ENCODE measurements at places on chromosomes 4 and X. TPM values are rescaled to one million over a fixed set of nuclear protein-coding genes. Genes with fewer than 3 reads are reported as not detected.

- peaks cover 3% of the 10 kb centered on the region for H3K27me3 ChIP-seq
- DNase-seq = no peak
- H3K4me3 ChIP-seq = no peak overlapping the region
- no peaks in the 10 kb centered on the region for H3K36me3 ChIP-seq
- no peaks in the 10 kb centered on the region for H3K4me1 ChIP-seq
These were observed 120.6 kb downstream of the SPRY1 start for GRCh38 chr4:123517176-123517575.

DNA sequence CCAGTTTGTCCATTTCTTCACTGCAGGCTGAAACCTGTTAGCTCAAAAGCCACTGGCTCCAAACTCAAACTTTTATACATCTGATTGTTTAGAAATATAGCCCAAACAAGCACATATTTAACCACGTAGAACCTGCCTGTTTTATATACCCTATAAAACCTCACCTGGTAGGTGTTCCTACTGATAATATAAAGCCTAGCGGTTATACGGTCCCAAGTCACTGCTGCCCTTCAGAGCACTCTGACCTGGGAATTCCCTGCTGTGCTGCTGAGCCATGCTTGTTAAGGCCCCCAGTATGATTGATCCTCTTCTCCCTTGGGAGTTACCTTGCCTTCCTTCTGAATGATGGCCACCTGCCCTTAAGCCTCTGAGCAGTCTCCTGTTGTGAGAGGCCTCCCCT, 432.8 kb upstream of the LCORL start:
- no peak for DNase-seq
- no peaks in the 10 kb centered on the region for H3K4me1 ChIP-seq
- H3K36me3 ChIP-seq = no peaks in the 10 kb centered on the region
- H3K4me3 ChIP-seq = no peak overlapping the region
- H3K27me3 ChIP-seq = peaks cover 4% of the 10 kb centered on the region
- H3K27ac ChIP-seq = no peak overlapping the region

DNA sequence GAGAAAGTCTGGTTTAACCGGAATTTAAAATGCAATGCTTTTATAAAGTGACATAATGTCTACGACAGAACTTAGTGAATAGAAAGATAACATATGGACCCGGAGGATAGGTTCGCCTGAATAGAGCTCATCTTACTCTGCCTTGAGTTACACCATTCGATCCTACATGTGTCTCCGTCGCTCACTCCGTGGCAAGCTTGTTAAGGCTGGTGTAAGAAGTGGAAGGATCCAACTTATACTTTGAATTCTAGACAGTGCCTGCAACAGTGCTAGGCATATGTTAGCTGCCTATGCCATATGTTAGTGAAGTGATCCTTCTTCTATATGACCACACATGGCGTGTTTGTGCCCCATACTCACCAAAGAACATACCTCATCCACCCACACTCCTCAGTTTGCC, 50.9 kb downstream of the SEL1L3 start:
- DNase-seq = no peak
- H3K27me3 ChIP-seq = no peaks in the 10 kb centered on the region
- H3K4me3 ChIP-seq = no peak overlapping the region
- no peaks in the 10 kb centered on the region for H3K4me1 ChIP-seq
- H3K27ac ChIP-seq = no peak overlapping the region

DNA sequence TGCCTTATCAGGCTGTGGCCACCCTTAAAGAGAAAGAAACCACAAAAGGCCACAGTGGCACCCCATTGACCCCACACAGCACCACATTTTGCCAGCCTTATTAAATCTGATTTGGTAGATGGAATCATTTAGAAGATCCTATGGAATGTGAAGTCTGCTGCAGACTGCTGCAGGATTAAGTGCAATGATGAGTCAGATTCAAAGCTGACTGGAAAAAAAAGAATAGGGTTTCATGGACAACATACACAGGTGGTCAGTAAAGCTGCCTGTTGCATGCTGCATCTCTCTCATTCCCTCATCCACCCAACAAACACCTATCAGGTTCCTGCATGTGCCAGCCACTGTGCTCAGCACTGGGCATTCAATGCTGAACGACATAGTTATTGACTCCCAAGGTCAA, 56.6 kb downstream of the CHST7 start:
- H3K4me1 ChIP-seq = peaks cover 32% of the 10 kb centered on the region
- no peak overlapping the region for H3K4me3 ChIP-seq
- no peaks in the 10 kb centered on the region for H3K27me3 ChIP-seq
- no peak overlapping the region for H3K27ac ChIP-seq
- H3K36me3 ChIP-seq = peaks cover 11% of the 10 kb centered on the region

DNA sequence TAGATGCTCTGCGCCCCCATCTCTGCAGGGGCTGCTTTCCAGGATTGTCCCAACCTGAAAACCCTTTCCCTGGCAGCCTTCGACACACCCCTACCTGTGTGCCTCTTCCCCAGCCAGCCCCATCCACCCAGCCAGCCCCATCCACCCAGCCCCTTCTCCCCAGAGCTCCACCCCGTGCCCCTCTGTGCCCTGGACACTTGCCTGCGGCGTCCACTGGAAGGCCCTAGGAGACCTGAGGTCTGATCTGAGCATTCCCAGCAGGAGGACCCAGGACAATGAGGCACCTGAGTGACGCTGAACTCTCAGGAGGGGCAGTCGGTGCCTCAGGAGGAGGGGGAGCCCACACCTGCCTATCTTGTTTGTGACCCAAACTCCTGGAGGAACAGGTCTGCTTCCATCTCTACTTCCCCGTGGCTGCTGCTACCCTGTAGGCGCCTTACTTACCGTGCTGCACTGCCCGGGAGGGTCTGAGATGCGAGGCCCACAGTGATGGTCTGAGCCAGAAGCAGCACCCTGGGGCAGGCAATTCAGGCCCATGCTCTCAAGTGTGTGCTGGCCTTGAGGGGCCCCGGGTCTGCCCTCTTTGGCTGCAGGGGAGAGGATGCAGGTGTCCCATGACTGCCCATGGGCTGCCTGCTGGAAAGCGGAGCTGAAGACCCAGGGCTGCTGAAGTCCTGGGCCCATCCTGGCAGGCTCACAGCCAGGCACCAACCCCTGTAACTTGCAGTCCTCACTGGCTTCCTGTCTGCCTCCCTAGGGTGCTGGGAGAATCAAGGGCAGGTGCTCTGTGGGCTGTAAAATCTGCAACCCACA, 4.9 kb downstream of the LRPAP1 start:
- H3K4me3 ChIP-seq = no peak overlapping the region
- H3K27ac ChIP-seq = no peak overlapping the region
- H3K4me1 ChIP-seq = peaks cover 30% of the 10 kb centered on the region
- no peaks in the 10 kb centered on the region for H3K27me3 ChIP-seq

- no peak overlapping the region for H3K27ac ChIP-seq
- no peak overlapping the region for H3K4me3 ChIP-seq
- H3K4me1 ChIP-seq = peaks cover 5% of the 10 kb centered on the region
- no peaks in the 10 kb centered on the region for H3K27me3 ChIP-seq
These were observed 2.8 kb upstream of the BEX3 start for GRCh38 chrX:103373581-103373980.

GRCh38 chr4:112802780-112803179, 165.8 kb downstream of the LARP7 start:
- DNase-seq = no peak
- no peak overlapping the region for H3K27ac ChIP-seq
- H3K4me1 ChIP-seq = no peaks in the 10 kb centered on the region
- no peaks in the 10 kb centered on the region for H3K36me3 ChIP-seq
- no peak overlapping the region for H3K4me3 ChIP-seq

DNA sequence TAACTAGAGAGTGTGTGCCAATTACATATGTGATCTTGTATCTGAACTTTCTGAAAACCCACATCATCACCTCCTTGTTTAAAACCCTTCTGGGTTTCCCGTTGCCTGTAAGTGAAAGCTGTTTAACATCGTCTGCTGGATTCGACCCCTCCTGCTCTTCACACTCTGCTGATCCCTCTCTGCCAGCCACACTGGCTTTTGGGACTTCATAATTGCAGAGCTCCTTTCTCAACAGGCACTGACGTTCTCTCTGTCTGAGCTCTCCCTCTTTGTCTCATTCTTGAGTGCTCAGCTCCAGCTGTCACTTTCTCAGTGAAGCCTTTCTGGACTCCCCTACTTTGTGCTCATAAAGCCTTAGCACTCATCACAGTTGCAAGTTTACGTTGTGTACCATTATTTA, 153.9 kb downstream of the CEP135 start:
- H3K27ac ChIP-seq = no peak overlapping the region
- H3K27me3 ChIP-seq = no peaks in the 10 kb centered on the region
- H3K4me1 ChIP-seq = no peaks in the 10 kb centered on the region
- no peak overlapping the region for H3K4me3 ChIP-seq
- no peaks in the 10 kb centered on the region for H3K36me3 ChIP-seq

- H3K36me3 ChIP-seq = no peaks in the 10 kb centered on the region
- no peak overlapping the region for H3K4me3 ChIP-seq
- H3K4me1 ChIP-seq = no peaks in the 10 kb centered on the region
These were observed 119.6 kb upstream of the LDB2 start for GRCh38 chr4:17018013-17018412.

- no peak overlapping the region for H3K27ac ChIP-seq
- H3K4me3 ChIP-seq = no peak overlapping the region
- no peaks in the 10 kb centered on the region for H3K36me3 ChIP-seq
- DNase-seq = no peak
- H3K4me1 ChIP-seq = no peaks in the 10 kb centered on the region
These were observed 29.0 kb downstream of the TFDP3 start for GRCh38 chrX:133189195-133189594.

DNA sequence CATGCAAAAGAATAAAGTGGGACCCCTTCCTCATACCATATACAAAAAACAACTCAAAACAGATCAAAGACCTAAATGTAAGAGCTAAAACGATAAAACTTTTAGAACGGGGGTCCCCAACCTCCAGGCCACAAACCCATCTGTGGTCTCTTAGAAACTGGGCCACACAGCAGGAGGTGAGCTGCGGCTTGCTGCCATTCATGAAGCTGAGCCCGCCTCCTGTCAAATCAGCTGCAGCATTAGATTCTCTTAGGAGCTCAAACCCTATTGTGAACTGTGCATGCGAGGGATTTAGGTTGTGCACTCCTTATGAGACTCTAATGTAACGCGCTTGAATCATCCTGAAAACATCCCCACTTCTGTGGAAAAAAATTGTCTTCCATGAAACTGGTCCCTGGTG, 7.0 kb upstream of the GATA1 start:
- no peaks in the 10 kb centered on the region for H3K27me3 ChIP-seq
- no peak overlapping the region for H3K27ac ChIP-seq
- DNase-seq = no peak
- H3K4me1 ChIP-seq = no peaks in the 10 kb centered on the region
- H3K36me3 ChIP-seq = no peaks in the 10 kb centered on the region
- no peak overlapping the region for H3K4me3 ChIP-seq

- H3K27ac ChIP-seq = no peak overlapping the region
- DNase-seq = no peak
- no peaks in the 10 kb centered on the region for H3K4me1 ChIP-seq
- H3K27me3 ChIP-seq = no peaks in the 10 kb centered on the region
- H3K4me3 ChIP-seq = no peak overlapping the region
These were observed 446.3 kb upstream of the GNPDA2 start for GRCh38 chr4:45172636-45173035.

GRCh38 chr4:76858319-76858718, 39.6 kb downstream of the SOWAHB start:
- no peaks in the 10 kb centered on the region for H3K4me1 ChIP-seq
- H3K27ac ChIP-seq = no peak overlapping the region
- no peak for DNase-seq
- H3K27me3 ChIP-seq = no peaks in the 10 kb centered on the region
- H3K4me3 ChIP-seq = no peak overlapping the region

The DDIT4L gene
- 0.64 TPM for total RNA-seq

The RBM46 gene
- not detected for total RNA-seq

The SH3D19 gene
- total RNA-seq = not detected

The BRS3 gene
- not detected for total RNA-seq

The TMPRSS11B gene
- total RNA-seq = not detected

The ING2 gene
- 14.4 TPM for total RNA-seq

The ACE2 gene
- total RNA-seq = not detected

The PRSS12 gene
- total RNA-seq = not detected
